ENCODE measurements at places on chromosomes 13 and 19.

DNA sequence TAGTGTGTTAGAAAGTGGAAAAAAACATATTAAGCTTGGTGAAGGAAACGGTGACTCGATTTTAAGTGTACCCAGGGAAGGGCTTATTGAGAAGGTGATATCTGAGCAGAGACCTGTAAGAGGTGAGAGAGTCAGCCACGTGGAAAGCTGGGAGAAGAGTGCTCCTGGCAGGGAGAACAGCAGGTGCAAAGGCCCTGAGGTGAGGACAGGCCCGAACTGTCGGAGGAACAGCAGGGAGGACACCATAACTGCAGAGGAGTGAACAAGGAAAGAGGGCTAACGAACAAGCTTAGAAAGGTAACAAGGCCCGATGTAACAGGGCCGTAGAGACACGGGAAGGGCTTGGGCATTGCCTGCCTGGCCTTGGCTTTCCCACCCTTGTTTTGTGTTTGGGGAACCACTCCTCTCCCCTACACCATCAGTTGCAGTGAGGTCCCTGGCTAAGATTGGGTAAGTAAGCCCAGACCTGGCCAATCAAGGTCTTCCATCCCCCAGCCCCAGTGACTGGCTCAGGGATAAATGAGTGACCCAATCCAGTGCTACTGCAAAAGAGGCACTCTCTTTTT lies 7.3 kb downstream of the ATP4A start:
- no peak for DNase-seq

DNA sequence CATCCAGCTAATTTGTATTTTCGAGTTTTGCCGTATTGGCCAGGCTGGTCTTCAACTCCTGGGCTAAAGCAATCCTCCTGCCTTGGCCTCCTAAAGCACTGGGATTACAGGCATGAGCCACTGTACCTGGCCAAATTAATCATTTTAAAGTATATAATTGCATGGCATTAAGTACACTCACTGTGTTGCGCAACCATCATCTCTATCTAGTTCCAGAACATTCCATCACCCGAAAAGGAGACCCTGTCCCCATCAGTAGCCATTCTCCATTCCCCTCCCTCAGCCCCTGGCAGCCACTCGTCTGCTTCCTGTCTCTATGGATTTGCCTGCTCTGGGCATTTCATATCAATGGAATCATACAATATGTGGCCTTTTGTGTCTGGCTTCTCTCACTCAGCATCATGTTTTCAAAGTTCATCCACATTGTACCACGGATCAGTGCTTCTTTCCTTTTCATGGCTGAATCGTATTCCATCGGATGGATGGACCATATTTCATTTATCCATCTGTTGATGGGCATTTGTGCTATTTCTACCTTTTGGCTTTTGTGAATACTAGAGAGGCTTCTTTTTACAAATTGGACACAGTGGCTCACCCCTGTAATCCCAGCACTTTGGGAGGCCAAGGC lies 13.1 kb downstream of the PGPEP1 start:
- no peak for DNase-seq

DNA sequence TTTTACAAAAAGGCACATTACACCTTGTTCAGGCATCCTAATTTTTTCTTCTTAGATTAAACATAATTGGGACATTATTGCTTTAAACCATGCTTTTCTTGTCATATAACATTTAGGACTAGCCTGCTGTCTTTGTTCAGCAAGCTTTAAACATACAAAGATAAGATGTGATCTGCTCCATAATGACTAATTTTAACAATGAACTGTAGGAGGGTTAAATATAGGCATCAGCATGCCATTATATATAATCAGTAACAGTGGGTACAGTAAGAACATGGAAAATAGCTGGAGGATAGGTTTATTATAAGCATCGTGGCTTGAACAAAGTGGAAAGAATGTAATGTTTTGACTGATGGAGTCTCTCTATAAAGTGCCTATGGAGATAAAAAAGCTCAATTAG lies 661.7 kb downstream of the SLITRK6 start:
- DNase-seq = no peak

DNA sequence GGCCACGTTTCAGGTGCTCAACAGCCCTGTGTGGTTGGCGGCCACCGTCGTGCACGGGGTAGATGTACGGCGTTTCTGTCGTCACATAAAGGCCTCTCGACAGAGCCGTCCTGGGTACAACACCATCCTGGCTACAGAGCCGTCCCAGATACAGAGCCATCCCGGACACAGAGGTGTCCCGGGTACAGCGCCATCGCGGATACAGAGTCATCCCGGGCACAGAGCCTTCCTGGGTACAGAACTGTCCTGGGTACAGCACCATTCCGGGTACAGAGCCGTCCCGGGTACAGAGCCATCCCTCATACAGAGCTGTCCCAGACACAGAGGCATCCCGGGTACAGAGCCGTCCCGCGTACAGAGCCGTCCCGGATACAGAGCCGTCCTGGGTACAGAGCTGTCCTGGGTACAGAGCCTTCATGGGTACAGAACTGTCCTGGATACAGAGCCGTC lies 222.7 kb upstream of the SOX1 start:
- DNase-seq = no peak

DNA sequence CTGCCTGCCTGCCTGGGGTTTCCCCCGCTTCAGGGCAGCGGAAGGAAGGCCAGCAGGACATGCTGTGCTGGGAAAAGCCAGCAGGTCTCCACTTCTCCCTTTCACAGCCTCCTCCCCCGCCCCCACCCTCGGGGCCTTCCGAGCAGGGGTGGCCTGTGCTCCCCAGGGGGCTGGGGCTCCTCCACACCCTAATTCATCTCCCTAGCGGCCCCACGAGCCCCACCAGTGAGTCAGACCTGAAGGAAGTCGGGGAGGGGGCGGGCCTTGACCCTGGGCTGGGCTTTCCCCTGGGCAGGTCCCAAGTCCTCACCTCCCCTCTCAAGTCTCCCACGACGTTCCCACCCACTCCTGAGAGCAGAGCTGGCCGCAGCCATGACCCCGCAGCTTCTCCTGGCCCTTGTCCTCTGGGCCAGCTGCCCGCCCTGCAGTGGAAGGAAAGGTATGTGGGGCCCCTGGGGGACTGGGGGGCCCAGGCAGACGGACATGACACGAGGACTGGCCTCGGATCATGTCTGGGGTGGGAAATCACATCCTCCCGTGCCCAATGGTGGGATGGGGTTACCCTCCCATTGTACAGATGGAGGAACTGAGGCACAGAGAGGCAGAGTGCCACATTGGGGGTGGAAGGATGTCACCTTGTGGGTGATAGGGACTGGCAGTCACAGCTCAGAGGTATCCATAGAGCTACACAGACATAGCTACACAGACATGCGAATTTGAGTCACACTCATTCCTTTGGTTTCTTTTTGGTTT lies at the start of gene EBI3:
TSS of gene EBI3 (plus strand) at position 345 of the 753 bp plus-strand sequence. CDS start at position 373, 28 bp downstream.
- peak; percentile 47 for DNase-seq

- no peak for DNase-seq
These were observed 126.6 kb upstream of the KLF5 start for GRCh38 chr13:72932250-72932649.

- DNase-seq = no peak
These were observed 5.9 kb upstream of the SRRM5 start for GRCh38 chr19:43605875-43606568.

GRCh38 chr19:38535212-38535611 lies 82.5 kb downstream of the MAP4K1 start:
- no peak for DNase-seq

- DNase-seq = no peak
These were observed 165.8 kb downstream of the DIAPH3 start for GRCh38 chr13:59997976-59998375.

DNA sequence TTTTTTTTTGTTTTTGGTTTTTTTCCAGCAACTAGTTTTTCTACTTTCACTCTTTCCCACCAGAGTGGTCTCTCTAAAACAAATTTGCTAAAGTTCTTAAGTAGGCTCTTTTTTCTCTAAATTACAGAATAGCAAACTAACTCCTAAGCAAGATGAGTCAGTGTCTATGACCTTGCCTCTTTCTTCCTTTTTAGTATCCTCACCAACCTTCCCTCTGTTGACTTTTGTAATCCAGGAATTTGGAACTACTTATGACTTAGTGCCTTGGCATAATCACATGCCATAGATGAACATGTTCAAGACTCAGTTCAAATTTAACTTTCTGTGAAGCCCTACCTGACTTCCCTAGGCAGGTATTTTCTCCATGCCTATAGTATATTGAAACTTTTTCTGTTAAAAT lies 32.3 kb upstream of the AKAP11 start:
- DNase-seq = no peak

- no peak for DNase-seq
These were observed 11.4 kb downstream of the CHAMP1 start for GRCh38 chr13:114325729-114326128.

GRCh38 chr19:32388393-32388855 lies 17.1 kb upstream of the DPY19L3 start:
- DNase-seq = no peak

GRCh38 chr19:4380254-4380727 lies 20.1 kb downstream of the SH3GL1 start:
- peak; percentile 43 for DNase-seq

Measured in germinal center (tissue), 1 donor.